Placental pericyte (primary cell): ENCODE measurements at places on chromosomes 13 and 19. TPM values are rescaled to one million over a fixed set of nuclear protein-coding genes. Genes with fewer than 3 reads are reported as not detected.

The ZNF20 gene
- total RNA-seq: 2.8 and 3.6 TPM in 2 replicates

The AP1M1 gene
- total RNA-seq: 79.7 and 127 TPM in 2 replicates

The GTF2F1 gene
- 46.2 and 107 TPM in 2 replicates for total RNA-seq

The ELL gene
- total RNA-seq: 23.9 and 27.6 TPM in 2 replicates

The N4BP2L2 gene
- total RNA-seq: 79.7 and 95.0 TPM in 2 replicates

The KIR2DL1 gene
- total RNA-seq: not detected in 2 replicates

The C19orf85 gene
- total RNA-seq: not detected in 2 replicates
